ENCODE measurements at places on chromosomes 7 and 10. TPM values are rescaled to one million over a fixed set of nuclear protein-coding genes. Genes with fewer than 3 reads are reported as not detected.

MYO1G gene
- 1.3 TPM for polyA plus RNA-seq

- no peaks in the 10 kb centered on the region for H3K4me1 ChIP-seq
- DNase-seq = no peak
- peaks cover 12% of the 10 kb centered on the region for H3K36me3 ChIP-seq
These were observed 34.1 kb downstream of the SH2B2 start for GRCh38 chr7:102320601-102321350.

HOXA10 gene
- 0.06 TPM for polyA plus RNA-seq

DNA sequence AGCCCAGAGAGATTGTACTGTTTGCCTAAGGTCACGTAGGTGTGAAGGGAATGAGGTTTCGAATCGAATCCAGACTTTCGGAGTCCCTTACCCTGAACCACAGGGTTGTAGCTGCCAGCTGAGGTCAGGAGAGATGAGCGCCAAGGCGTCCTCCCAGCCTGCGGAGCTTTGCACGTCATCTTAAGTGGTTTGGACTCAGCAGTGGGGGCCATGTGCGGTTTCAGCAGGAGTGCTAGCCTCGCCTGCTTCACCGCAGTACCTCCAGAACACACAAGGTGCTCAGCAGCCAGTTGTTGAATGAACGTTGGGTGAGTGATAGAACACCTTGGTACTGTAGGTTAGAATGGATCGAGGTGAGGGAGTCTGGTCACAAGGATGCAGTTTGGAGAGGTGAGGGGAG lies 74.9 kb upstream of the PPIF start:
- H3K4me1 ChIP-seq = no peaks in the 10 kb centered on the region
- no peak for DNase-seq
- peaks cover 5% of the 10 kb centered on the region for H3K36me3 ChIP-seq
- H3K4me3 ChIP-seq = no peak overlapping the region

DNA sequence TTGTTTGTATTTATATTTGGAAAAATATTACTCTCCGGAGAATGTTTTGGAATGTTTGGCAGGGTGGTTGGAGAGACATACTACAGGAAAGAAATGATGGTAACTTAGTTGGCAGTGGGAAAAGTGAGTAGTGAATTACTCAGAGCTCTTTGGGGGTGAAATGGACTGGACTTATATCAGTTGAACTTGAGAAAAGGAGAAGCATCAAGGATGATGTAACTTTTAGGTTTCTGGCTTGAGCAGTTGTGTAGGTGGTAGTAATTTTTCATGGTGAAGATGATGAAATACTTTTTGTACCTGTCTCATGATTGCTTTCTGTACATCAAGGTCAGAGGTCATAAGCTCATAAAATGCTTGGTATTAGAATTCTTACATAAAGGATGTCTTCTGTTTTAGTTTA lies 617.2 kb downstream of the AUTS2 start:
- H3K27me3 ChIP-seq = no peaks in the 10 kb centered on the region
- no peak for DNase-seq
- H3K4me1 ChIP-seq = no peaks in the 10 kb centered on the region
- no peaks in the 10 kb centered on the region for H3K36me3 ChIP-seq
- no peak overlapping the region for H3K27ac ChIP-seq

DNA sequence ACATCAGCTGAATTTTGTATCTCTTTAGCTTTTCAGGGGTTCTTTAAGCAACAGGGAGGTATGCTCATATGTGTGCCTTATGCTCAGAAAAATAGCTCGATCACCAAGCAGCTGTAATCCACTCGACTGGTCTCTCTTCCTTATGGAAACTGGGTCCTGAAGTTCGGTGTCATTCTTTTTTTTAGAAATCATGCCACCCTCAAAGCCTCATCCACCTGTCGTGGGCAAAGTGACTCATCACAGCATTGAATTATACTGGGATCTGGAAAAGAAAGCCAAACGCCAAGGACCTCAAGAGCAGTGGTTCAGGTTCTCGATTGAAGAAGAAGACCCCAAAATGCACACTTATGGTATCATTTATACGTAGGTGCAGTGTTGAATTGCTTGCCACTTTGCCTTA lies 83.6 kb downstream of the FANK1 start:
- no peak for DNase-seq
- no peak overlapping the region for H3K27ac ChIP-seq
- no peaks in the 10 kb centered on the region for H3K4me1 ChIP-seq
- H3K27me3 ChIP-seq = no peaks in the 10 kb centered on the region
- no peaks in the 10 kb centered on the region for H3K36me3 ChIP-seq
- H3K4me3 ChIP-seq = no peak overlapping the region

GRCh38 chr10:79023240-79024162 lies 45.3 kb upstream of the ZMIZ1 start:
- H3K27ac ChIP-seq = no peak overlapping the region
- H3K4me3 ChIP-seq = no peak overlapping the region
- H3K36me3 ChIP-seq = no peaks in the 10 kb centered on the region
- DNase-seq = peak; percentile 77
- no peaks in the 10 kb centered on the region for H3K4me1 ChIP-seq

- H3K4me1 ChIP-seq = no peaks in the 10 kb centered on the region
- no peak overlapping the region for H3K27ac ChIP-seq
- peaks cover 9% of the 10 kb centered on the region for H3K27me3 ChIP-seq
- no peak overlapping the region for H3K4me3 ChIP-seq
These were observed 10.7 kb downstream of the AMZ1 start for GRCh38 chr7:2698581-2699288.

TFEC gene
- 0.82 TPM for polyA plus RNA-seq

- H3K27ac ChIP-seq = no peak overlapping the region
- peaks cover 83% of the 10 kb centered on the region for H3K27me3 ChIP-seq
- H3K36me3 ChIP-seq = no peaks in the 10 kb centered on the region
- no peak overlapping the region for H3K4me3 ChIP-seq
These were observed 6.5 kb upstream of the LBX1 start for GRCh38 chr10:101235766-101236165.

- no peak overlapping the region for H3K4me3 ChIP-seq
- no peaks in the 10 kb centered on the region for H3K27me3 ChIP-seq
- no peak for DNase-seq
- no peaks in the 10 kb centered on the region for H3K36me3 ChIP-seq
- H3K4me1 ChIP-seq = peaks cover 4% of the 10 kb centered on the region
These were observed 17.0 kb upstream of the C10orf105 start for GRCh38 chr10:71736570-71736952.

DNA sequence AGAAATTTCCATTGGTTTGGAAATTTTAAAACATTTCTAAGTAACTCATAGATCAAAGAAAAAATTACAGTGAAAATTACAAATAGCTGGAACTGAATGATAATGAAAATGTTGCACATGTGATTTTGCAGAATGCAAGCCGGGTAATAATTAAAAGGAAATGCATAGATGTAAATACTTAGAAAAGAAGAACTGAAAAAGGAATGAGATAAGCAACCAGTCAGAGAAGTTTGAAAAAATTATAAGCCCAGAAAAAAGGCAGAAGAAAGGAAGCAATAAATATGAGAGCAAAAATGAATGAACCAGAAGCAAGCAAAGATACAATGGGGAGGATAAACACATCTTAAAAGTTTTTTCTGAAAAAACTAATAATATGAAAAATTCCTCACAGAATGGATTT lies 3.2 kb upstream of the TMEM273 start:
- H3K27me3 ChIP-seq = no peaks in the 10 kb centered on the region
- DNase-seq = no peak
- H3K36me3 ChIP-seq = no peaks in the 10 kb centered on the region

DNA sequence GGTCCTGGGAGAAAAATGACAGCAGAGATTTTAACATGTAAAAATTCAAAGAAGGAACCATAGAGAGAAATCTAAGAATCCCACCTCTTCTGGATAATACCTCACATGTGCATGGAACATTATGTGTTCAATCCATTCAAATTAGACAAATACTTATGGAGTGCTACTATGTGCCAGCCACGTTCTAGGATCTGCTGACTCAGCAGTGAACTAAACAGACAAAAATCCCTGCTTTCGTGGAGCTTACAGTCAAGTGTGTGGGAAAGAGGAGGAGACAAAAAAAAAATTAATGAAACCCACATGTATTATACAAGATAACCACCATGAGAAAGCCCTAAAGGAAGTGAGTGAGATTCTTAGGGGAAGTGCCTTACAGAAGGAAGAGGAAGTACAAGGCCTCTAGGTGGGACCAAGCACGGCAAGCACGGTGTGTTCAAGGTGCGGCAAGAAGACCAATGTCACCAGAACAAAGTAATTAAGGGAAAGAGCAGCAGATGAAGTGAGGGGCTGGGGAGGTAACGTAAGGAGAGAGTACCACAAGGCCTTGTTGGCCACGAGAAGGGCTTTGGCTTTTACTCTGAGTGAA lies 71.0 kb downstream of the SLC25A13 start:
- peak; percentile 7 for DNase-seq
- no peaks in the 10 kb centered on the region for H3K4me1 ChIP-seq
- H3K27ac ChIP-seq = no peak overlapping the region
- H3K4me3 ChIP-seq = no peak overlapping the region

GRCh38 chr7:135708041-135708440 lies 19.9 kb downstream of the SLC13A4 start:
- H3K27me3 ChIP-seq = no peaks in the 10 kb centered on the region
- H3K4me1 ChIP-seq = no peaks in the 10 kb centered on the region
- H3K4me3 ChIP-seq = no peak overlapping the region
- no peak for DNase-seq

SPDYE18 gene
- polyA plus RNA-seq = 0.89 TPM

- no peak for DNase-seq
- H3K4me1 ChIP-seq = no peaks in the 10 kb centered on the region
- no peaks in the 10 kb centered on the region for H3K27me3 ChIP-seq
- H3K4me3 ChIP-seq = no peak overlapping the region
- no peaks in the 10 kb centered on the region for H3K36me3 ChIP-seq
- no peak overlapping the region for H3K27ac ChIP-seq
These were observed 228.5 kb upstream of the CACNA2D1 start for GRCh38 chr7:82672078-82672477.

DNA sequence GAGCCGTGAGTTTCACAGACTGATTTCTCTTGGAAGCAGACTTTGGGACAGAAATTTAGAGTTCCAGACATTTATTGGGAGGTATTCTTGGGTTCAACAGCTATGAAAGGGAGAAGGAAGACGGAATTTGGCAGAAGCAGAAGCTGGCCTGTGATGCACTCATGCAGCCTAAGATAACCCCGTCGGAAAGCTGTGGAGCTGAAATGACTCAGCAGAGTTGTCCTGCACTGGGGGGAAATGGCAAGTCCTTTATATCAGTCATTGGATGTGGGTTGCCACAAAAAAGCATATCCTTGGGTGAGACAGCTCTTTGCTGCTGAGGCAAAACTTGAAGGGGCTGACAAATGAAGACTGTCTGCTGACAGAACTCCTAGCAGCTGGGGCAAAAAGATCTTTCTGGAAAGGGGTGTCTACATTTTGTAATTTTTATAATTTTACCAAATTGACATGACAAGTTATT lies 11.5 kb upstream of the MICU1 start:
- no peaks in the 10 kb centered on the region for H3K27me3 ChIP-seq
- H3K4me3 ChIP-seq = no peak overlapping the region
- H3K4me1 ChIP-seq = no peaks in the 10 kb centered on the region
- H3K36me3 ChIP-seq = no peaks in the 10 kb centered on the region
- no peak overlapping the region for H3K27ac ChIP-seq

TMEM178B gene
- 0.69 TPM for polyA plus RNA-seq

DNA sequence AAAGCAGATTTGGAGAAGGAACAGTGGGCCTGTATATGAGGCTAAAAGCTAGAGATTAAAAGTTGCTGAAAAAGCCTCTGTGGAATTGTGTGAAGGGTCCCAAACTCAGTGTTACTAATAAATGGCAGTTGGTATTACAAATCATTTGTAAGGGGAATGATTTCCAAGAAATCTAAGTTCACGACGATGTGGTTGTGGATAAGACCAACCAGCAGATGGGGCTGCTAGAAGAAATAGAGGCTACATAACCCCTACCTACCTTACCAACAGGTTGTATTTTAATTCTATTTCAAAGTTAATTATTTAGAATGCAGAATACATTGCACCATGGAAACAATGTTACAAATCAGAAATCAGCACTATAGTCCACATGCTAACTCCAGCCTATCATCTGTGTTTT lies 377.1 kb downstream of the HPSE2 start:
- H3K4me1 ChIP-seq = no peaks in the 10 kb centered on the region
- no peaks in the 10 kb centered on the region for H3K27me3 ChIP-seq
- H3K36me3 ChIP-seq = no peaks in the 10 kb centered on the region
- no peak overlapping the region for H3K27ac ChIP-seq

GRCh38 chr7:3501671-3502070 lies 200.6 kb downstream of the SDK1 start:
- H3K27ac ChIP-seq = no peak overlapping the region
- H3K27me3 ChIP-seq = no peaks in the 10 kb centered on the region
- H3K4me3 ChIP-seq = no peak overlapping the region
- no peaks in the 10 kb centered on the region for H3K4me1 ChIP-seq

DNA sequence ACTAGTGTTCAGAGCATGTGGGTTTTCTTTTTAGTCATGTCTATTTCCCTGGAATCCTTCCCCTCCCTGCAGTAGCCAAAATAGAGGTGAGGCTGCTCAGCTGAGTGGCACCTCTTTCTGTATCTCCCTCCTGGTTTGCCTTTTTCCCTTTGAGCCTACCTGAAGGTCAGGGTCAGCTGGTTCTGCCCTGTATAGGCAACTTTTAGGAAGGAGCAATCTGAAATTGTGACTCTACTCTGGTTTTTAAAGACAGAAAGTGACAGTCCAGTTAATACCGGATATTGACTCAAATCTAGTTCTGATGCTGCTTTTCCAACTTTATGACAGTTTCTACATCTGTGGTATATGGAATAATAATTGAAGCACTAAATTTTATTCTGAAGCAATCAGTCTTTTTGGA lies 26.0 kb downstream of the CCM2 start:
- H3K4me1 ChIP-seq = no peaks in the 10 kb centered on the region
- no peak overlapping the region for H3K27ac ChIP-seq
- H3K4me3 ChIP-seq = no peak overlapping the region

DNA sequence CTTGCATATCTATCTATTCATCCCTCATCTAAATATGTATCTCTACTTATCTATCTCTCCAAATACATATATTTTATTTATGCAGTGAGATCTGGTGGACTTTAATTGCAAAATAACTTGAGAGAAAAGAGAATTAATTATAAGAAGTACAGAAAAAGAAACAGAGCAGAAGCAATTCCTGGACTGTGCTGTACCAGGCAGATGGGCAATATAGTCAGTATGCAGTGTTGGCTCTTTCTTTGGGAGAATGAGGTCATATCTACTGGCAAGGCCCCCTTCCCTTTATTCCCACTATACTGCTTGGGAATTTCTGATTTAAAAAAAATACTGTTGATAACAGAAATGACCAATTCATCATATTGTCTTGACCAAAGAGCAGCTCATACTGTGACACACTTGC lies 49.0 kb upstream of the TOMM7 start:
- H3K27ac ChIP-seq = no peak overlapping the region
- no peaks in the 10 kb centered on the region for H3K36me3 ChIP-seq
- no peak overlapping the region for H3K4me3 ChIP-seq
- DNase-seq = no peak

DNA sequence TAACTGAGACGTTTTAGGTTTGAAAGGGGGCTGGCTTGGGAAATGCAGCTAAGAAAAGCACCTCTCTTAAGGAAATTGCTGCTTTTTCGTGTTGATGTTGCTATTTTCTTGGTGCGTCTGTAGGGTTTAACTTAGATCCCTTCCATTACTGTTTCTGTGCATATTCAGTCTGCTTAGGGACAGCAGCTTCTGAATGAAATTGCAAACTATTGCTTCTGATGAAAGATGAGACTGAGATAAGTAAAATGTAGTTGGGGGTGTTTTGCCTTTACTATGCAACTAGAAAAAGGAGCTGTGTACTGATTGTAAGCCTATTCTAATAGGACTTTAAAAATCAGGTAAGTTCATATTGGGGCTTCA lies 772 bp downstream of the HDAC9 start:
- H3K27me3 ChIP-seq = no peaks in the 10 kb centered on the region
- no peak for DNase-seq
- H3K4me3 ChIP-seq = peak overlapping the region; percentile 31
- H3K27ac ChIP-seq = no peak overlapping the region
- H3K4me1 ChIP-seq = no peaks in the 10 kb centered on the region
- no peaks in the 10 kb centered on the region for H3K36me3 ChIP-seq

Measured in small intestine (tissue), 16 donors.